ENCODE measurements at places on chromosomes 1 and 21.

DNA sequence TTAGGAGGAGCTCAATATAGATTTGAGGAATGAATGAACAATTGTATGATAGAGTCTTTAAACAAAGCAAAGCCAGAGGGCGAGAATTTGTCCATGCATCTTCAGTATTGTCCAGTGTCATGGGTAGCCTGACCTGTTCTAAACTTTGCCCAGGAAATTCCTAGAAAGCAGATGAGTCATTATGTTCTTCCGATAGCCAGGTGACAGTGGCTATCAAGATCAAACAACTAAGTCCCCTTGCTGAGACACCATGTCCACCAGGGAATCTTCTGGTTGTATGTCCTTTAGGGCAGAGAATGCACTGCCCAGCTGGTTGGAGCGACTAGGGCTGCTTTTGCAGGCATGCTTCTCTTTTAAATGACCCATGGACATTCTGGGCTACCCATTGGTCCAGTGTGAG, 1.8 kb upstream of the SLC26A9 start:
- no peak for DNase-seq

- no peak for DNase-seq
Measured at GRCh38 chr1:44138239-44138638, 3.2 kb downstream of the KLF18 start.

DNA sequence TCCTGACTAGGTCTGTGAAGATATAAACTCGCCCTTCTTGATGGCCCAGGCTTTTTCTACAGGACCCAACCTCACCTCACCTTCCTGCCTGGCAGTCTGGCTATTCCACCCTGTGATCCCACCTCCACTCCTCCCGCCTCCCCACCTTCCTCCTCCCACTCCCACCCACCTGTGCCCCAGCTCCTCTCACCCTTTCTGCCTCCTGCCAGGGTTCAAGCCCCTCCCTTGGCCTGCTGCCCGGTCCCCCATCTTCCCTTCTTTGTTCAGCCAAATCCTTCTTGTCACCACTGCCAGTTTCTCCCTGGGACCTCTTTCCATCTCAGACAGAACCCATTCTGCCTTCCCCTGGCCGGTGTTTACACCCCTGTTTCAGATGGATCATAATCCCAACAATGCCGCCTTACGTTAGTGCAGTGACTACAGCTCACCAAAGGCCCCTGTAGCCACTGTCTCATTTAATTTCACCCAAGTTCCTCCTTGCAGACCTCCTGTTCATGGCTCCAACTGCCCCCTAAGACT, 127.5 kb upstream of the EDN2 start:
- DNase-seq = no peak

GRCh38 chr1:35929730-35930592, 944 bp upstream of the AGO3 start:
- DNase-seq = no peak

GRCh38 chr21:32826329-32827167, 55.0 kb upstream of the PAXBP1 start:
- DNase-seq = peak; percentile 89

DNA sequence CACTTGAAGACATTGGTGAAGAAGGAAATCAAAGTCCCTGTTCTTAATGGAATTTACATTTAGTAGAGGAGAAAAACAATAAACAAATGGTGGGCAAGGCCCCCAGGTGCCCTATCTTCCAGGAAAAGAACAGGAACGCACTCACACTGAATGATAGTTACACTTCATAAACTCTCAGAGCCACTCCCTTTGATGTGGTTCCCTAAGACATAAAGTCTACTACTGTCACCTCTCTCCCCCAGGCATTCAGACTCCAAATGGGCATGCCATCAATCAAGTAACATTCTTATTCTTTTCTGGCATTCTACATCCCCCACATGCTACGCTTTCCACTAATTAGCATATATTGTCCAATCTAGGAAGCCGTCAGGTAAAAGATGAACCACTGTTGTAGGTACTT, 36.6 kb upstream of the PIGC start:
- DNase-seq = no peak

- DNase-seq = no peak
Measured at GRCh38 chr1:4963251-4963650, 308.8 kb downstream of the AJAP1 start.

- no peak for DNase-seq
Measured at GRCh38 chr1:78263946-78264345, 218.2 kb downstream of the GIPC2 start.

DNA sequence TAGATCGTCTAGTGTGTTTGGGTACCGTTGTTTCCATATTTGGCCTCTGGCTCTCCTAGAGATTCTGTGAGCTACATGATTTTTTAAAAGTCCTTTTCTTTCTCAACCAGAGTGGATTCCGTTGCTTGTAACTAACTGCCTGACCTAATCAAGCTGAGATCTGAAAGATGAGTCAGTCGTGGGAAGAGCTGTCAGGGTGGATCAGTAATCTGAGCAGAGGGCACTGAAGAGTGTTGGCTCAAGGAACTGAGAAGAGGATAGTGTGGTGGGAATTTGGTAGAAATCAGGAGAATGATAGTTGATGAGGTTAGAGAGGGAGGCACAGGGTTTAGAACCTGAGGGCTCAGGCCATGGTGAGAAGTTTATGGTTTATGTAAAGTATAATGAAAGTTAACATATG, 52.2 kb downstream of the TRAF5 start:
- no peak for DNase-seq

- peak; percentile 45 for DNase-seq
Measured at GRCh38 chr1:68321084-68321685, 88.9 kb upstream of the WLS start.

- no peak for DNase-seq
Measured at GRCh38 chr1:25050165-25050564, 120.1 kb upstream of the RUNX3 start.

- no peak for DNase-seq
Measured at GRCh38 chr1:37391211-37392011, 83.0 kb upstream of the ZC3H12A start.

DNA sequence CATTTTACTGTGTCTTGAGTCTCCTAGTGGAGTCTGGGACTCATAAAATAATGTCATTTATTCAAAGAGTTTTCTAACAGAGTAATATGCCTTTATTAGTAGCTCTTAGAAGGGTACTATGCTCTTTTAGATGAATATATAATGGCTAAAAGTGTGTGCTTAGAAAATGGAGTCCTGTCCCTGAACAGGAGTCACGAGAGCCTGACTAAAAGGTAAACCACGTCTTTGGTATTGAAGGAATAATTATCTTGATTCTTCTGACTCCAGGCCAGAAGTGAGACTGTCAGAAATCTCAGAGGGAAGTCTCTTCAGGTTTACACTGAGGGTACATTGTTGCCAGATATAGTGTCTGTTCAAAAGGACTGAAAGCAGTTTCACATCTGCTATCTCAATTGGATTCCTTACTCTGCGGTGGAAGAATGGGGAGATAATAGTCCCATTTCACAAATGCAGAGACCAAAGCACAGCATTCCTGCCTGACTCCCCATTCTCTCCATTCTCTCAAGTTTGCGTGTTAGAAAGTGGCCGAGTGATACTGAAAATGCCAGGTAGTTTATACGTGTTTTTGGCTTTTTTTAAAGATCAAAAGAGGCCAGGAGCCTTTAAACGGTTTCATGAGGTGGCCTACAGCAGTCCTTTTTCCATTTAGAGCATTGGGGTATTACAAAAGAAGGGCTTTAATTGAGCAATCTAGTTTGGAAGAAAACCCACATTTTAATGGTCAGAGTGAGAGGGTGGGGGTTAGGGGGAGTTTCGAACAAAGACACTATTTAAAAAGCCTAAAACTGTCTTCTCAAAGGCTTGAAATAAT, 176.6 kb downstream of the VPS13D start:
- DNase-seq = peak; percentile 73

DNA sequence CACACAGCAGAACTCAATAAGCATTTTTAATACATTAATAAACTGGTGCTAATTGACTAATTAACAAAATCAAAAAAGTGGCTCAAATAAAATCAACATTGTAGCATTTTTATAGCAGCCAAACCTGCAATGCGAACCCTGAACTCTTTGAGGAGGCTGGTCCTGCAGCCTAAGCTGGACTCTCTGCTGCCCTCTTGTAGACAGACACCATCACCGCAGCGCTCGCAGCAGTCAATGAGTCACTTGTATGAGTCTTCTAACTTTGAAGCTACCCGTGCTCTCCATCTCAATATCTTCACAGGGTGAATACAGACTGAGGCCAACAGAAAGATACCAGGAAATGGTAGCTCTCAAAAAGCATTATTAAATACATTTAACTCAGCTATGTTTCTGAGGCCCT, 9.7 kb upstream of the KRTAP7-1 start:
- DNase-seq = no peak

DNA sequence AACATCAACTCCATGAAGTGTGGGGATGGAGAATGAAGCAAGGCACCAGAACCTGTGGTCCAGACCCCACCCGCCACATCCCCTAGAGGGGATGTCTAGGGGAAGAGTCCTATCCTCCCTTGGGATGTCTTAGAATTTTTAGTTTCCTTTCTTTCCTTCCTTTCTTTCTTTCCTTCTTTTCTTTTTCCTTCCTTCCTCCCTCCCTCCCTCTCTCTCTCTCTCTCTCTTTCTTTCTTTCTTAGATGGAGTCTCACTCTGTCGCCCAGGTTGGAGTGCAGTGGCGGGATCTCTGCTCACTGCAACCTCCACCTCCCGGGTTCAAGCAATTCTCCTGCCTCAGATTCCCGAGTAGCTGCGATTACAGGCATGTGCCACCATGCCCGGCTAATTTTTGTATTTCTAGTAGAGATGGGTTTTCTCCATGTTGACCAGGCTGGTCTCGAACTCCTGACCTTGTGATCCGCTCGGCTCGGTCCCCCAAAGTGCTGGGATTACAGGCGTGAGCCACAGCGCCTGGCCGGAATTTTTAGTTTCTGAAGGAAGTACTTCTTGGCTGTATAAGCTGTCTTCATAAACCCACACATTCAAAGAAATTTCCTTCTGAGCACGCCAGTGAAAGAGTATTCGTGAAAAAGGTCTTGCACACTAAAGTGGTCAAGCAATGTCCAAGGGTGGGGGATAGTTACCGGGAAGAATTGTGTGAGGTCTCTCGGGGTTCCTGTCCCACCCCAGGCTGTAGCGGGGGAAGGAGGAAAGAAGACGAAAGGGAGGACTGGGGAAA, 20.8 kb upstream of the LEFTY2 start:
- DNase-seq = no peak

DNA sequence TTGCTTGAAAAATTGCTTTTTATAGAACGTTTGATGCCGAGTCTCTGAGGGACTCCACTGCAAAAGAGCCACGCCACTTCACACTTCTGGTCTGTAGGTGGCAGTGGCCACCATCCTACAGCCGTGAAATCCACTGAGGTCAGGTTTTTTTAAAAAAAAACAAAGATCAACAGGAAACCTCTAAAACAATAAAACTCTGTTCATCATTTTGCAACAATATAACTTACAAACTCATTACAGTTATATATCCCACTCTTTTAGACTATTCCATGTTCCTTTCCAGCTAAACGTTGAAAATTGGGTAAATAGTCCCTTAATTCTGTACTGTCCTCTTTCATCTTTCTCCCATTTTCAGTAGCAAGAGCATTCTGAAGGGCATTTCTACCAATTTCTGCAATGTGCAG, 64.6 kb upstream of the FMN2 start:
- DNase-seq = peak; percentile 58

DNA sequence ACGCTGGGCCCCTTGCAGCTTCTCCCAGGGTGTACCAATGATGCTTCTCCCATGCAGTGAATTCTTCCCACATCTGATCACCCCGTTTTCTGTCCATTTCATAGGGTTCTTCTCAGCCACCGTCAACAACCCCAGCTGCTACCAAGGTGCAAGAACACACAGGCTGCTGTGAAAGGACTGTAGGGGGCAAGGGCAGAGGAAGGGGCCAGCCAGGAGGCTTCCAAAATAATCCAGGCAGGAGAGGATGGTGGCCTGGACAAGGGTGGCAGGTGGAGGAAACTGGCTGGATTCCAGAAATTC, 113.3 kb upstream of the WNT4 start:
- no peak for DNase-seq

DNA sequence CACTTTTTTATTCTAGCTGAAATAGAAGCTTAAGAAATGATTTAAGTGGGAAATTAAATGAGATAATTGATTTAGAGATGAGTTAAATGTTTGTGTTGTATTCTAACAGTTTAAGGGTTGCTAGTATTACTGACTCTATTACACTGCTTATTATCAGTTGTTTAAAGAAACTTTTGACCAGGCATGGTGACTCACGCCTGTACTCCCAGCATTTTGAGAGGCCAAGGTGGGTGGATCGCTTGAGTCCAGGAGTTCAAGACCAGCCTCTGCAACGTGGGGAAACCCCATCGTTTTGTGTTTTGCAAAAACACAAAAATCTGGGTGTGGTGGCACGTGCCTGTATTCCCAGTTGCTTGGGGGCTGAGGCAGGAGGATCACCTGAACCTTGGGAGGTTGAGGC, 14.2 kb downstream of the CLIC4 start:
- DNase-seq = no peak
